Posterior cingulate gyrus (tissue), 11 donors: ENCODE measurements at places on chromosomes 2 and 18.

DNA sequence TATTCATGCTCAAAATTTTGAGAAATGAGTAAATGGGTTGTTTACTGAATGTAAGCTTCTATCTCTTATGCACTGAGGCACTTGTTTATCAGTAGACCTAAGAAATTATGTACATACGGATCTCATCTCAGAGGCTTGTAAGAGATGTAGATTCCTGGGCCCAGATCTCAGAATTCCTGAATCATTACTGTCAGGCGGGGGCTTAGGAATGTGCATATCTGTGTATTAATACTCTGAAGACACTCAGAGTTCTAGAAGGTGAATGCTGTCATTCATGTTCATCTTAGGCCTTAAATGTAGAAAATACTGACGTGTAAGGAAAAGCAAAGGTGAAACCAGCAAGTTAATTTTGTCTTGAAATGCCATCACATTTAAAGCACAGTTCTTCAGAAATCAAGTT, 169.6 kb downstream of the FMNL2 start:
- DNase-seq, result no peak

DNA sequence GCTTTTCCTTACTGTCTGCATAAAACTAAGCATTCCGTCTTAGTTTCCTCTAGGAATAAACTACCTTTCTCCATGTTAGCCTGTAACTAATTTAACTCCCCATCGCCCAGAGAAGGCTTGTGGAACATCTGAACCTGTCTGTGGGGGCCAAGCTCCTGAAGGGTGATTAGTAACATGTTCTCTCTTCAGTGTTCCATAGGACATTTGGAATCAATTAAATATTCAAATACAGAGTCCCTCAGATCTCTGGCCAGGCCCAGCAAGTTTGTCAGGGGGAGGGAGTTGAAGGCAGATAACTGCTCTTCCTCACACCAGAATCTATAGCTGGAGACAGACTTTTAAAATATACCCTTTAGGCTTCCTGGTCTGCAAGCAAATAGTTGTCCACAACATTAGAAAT, 8.8 kb downstream of the RDH14 start:
- no peak for DNase-seq

- DNase-seq, result no peak
Measured at GRCh38 chr2:70073493-70073892, 13.8 kb upstream of the PCBP1 start.

DNA sequence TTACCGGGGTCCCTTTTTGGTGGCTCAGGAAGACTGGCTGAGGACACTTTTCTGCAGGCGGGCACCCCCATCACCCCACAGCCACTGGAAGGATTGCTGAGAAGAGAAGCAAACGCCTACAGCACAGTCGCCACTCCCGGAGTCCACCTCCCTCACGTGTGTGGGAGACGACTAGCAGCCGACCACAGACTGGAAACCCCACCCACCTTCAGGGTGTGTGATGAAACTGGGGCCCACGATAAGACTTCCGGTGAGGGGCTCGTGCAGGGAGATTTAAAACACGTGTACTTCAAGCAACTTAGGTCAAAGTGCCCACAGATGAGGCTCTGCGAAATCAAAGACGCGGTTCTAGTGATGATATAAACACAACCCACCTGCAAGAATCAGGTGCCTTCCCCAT, 26.3 kb downstream of the MBP start:
- DNase-seq, result no peak

DNA sequence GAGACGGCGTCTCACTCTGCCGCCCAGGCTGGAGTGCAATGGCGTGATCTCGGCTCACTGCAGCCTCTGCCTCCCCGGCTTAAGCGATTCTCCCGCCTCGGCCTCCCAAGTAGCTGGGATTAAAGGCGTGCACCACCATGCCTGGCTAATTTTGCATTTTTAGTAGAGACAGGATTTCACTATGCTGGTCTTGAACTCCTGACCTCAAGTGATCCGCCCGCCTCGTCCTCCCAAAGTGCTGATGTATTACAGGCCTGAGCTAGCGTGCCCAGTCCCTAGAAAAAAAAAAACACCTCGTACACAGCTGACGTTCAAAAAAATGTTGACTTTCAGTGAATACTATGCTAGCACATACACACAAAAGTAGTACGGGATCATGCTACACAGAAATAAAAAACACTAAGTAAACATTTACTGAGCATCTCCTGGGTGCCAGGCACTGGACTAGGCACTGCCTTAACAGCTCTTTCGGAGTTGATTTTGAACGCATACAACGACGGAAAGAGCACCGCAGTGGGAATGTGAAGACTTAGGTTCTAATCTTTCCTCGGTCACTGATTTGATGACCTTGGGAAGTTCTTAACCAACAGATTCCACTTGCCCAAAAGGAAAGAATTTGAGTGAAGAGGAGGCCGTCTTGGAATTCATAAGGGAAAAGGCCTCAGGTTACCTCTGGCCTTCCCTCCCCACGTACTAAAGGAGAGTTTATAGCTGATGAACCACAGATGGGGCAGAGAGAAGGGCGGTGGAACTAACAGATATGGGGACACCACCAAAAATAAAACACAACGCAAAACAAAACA, 1.1 kb downstream of the DNAJC27 start:
- no peak for DNase-seq

- no peak for DNase-seq
Measured at GRCh38 chr2:9914384-9915065, 37.0 kb upstream of the GRHL1 start.

- DNase-seq, result no peak
Measured at GRCh38 chr2:164511738-164512137, 109.5 kb downstream of the GRB14 start.

DNA sequence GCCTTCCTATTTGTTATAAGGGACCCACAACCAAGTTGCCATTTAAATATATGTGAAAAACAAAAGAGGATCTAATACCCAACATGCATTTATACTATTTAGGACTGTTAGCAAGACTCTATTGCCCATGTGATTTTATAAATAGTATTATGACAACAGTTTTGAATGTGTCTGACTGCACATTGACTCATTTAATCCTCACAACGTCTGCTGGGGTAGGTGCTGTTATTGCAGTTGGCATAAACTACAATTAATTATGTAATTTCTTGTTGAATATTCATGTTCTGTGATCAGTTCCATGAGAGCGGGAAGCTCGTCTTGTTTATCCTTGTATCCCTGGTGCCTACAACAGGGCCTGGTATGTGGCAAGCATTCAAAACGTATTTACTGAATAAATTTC, 53.7 kb downstream of the SH2D6 start:
- DNase-seq, result peak; percentile 1

DNA sequence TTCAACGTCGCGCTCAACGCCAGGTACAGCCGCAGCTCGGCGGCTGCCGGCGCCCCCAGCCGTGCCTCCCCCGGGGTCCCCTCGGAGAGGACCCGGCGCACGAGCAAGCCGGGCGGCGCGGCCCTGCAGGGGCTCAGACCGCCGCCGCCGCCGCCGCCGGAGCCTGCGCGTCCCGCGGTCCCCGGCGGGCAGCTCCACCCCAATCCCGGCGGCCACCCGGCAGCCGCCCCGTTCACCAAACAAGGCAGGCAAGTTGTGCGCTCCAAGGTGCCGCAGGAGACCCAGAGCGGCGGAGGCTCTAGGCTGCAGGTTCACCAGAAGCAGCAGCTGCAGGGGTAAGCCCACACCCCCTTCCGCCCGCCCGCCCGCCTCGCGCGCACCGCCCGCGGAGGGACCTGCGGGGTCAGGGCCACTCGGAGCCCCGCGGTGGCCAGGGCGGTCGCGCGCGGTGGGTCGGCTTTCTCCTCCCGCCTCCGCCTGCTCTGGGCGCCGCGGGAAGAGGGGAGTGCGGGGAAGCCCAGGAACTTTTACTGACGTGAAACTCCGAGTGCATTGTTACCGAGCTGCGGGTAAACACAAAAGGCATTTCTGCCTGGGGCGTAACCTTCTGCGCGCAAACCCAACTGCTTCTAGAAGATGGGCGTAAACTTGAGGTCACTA, 861 bp downstream of the LTBP1 start:
- no peak for DNase-seq

DNA sequence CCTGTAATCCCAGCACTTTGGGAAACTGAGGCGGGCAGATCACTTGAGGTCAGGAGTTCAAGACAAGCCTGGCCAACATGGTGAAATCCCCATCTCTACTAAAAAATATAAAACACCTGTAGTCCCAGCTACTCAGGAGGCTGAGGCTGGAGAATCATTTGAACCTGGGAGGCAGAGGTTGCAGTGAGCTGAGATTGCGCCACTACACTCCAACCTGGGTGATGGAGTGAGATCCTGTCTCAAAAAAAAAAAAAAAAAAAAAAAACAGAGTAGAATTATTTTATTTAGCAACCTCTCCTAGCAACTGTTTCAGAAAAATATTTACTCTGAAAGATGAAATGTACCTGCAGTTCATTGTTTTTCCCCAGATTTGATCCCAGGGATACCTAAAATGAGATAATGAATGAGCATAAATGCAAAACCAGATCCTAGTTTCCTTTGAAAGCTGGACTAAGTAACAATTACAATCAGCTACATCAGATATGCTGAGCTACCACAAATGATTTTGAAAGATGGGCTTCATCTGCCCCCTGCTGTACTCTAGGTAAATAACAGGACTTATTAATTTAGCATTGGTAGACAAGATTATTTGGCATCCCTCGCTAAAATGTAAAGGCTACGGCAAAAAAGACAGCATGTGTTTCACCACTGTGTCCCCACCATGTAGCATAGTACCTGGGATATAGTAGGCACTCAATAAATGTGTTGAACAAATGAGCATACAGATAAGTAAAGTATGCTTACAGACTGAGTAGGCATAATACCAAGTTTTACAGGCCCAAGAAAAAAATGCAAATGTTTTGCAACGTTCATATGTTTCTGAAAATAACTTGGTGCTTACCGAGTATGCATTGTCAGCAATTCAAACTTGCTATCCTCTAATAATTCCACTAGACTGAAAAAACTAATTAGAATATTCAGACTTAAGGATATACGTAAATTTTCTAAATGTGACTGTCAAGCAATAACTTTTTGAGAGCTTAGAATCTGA, 102.5 kb downstream of the ATL2 start:
- no peak for DNase-seq

- DNase-seq, result no peak
Measured at GRCh38 chr2:98039085-98039756, 43.5 kb upstream of the TMEM131 start.

DNA sequence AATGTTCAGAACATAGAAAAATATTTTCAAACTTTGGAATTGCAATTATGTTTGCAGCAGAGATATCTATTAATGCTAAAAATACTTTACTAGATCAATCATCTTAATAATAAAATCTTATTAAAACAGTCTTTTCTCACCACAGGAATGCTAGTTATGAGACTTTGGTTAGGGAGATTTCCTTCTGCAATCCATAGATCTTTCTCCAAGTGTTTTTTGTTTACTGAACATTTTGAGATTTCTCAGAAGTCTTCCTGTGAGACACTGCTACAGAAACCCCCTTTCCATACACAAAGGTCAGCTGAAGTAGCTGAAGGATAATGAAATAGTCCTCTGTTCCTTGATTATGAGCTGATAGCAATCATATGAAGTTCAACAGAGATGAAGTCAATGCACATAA, 59.4 kb upstream of the RAPH1 start:
- no peak for DNase-seq

- DNase-seq, result no peak
Measured at GRCh38 chr2:168920504-168921157, 19.5 kb downstream of the G6PC2 start.

DNA sequence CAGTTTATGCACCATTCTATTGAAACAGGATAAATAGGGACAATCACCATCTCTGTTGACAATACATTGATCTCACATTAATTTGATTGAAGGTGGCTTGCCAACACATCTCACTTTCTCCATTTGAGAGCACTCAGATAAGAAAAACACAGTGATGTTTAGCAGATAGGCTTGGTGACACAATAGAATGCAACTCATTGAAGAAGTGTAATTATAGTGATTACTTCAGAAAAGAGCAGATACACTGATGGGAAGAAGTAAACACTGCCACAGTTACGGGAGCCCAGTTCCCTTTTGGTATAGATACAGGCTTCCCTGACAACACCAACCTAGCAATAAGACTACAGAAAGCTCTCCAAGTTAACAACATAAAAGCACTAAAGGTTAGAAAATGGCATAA, 89.1 kb downstream of the FIGN start:
- DNase-seq, result no peak

DNA sequence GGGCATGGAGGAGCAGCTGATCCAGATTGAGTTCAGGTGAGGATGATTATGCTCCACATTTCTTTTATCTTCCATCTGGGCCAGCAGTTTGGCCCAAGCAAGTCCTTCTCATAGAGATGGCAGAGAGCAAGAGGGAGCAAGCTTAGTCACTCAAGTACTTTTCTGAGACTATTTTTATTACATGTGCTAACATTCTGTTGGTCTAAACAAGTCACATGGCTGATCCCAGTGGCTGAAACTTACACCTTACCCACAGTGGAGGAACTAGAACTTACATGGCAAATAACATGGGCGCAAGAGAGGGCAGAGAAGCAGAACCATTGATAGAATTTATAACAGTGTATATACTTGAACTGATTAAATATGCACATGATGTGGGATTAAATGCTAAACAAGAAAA, 105.7 kb downstream of the KYNU start:
- DNase-seq, result no peak

DNA sequence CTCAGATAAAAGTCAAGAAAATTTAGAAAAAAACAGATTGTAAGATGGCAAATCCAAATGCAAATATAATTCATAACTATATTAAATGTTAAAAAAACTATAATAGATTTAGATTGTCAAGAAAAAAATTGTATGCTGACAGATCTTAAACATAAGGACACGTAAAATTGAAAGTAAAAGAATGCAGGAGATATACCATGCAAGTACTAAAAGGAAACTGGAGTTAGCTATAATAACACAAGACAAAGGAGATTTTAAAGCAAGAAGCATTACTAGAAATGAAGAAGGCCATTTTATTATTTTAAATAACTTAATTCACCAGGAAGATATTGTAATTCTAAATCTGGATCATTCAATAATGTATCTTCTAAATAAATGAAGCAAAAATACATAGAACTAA, 48.3 kb downstream of the TTC21B start:
- DNase-seq, result no peak

- no peak for DNase-seq
Measured at GRCh38 chr2:15725101-15725781, 133.6 kb downstream of the DDX1 start.

DNA sequence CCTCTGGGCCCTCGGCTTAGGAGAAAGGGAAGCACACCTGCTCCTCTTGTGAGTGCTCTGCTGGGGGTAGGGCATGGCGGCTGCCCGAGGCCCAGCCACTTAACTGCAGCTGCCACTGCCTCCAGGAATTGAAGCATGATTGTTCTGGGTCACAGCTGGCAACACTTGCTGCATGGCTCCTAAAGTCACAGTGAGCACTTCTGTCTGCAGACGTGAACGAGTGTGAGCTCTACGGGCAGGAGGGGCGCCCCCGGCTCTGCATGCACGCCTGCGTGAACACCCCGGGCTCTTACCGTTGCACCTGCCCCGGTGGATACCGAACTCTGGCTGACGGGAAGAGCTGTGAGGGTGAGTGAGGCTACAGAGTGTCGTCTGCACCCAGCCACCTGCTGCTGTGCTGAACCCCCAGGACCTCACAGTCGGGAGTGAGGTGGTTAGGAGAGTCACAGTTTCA, 44.4 kb downstream of the FBLN7 start:
- no peak for DNase-seq
